ENCODE measurements at places on chromosomes 13 and 19. TPM values are rescaled to one million over a fixed set of nuclear protein-coding genes. Genes with fewer than 3 reads are reported as not detected.
A peak's percentile ranks its signal among the peaks of the same experiment; 100 is the strongest.

DNA sequence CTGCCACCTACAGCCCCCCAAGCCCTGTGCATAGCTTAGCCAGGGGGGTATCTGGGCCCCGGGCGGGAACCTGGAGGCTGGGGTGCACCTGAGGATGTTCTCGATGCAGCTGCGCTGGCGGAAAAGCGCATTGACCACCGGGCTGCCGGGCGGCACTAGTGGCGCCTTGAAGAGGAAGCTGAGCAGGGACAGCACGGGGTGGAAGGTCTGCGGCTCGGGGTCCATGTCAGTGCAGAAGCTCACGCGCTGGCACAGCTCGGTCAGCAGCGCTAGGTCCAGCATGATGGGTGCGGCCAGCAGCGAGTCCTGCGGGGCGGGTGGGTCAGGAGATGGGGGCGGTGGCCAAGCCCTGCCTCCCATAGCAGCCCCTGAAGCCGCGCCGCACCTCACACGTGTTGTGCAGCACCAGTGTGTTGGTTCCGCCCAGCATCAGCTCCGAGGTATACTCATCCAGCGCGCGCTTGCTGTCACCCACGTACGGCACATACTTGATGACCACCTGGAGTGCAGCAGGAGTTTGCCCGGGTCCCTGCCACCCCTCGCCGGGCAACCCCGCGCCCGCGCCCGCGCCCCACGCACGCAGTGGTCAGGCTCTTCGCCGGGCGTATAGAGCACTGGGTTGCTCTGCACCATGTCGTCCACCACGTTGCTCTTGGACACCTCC, 2.6 kb downstream of the ISYNA1 start:
- peaks cover 39% of the 10 kb centered on the region for H3K27me3 ChIP-seq
- peak; percentile 44 for DNase-seq
- no peak overlapping the region for H3K4me3 ChIP-seq
- H3K36me3 ChIP-seq, result no peaks in the 10 kb centered on the region

GRCh38 chr13:33132644-33133440, 116.6 kb downstream of the KL start:
- peaks cover 49% of the 10 kb centered on the region for H3K36me3 ChIP-seq
- H3K27ac ChIP-seq, result peak overlapping the region; percentile 37
- no peaks in the 10 kb centered on the region for H3K27me3 ChIP-seq
- no peak for DNase-seq
- no peak overlapping the region for H3K4me3 ChIP-seq

DNA sequence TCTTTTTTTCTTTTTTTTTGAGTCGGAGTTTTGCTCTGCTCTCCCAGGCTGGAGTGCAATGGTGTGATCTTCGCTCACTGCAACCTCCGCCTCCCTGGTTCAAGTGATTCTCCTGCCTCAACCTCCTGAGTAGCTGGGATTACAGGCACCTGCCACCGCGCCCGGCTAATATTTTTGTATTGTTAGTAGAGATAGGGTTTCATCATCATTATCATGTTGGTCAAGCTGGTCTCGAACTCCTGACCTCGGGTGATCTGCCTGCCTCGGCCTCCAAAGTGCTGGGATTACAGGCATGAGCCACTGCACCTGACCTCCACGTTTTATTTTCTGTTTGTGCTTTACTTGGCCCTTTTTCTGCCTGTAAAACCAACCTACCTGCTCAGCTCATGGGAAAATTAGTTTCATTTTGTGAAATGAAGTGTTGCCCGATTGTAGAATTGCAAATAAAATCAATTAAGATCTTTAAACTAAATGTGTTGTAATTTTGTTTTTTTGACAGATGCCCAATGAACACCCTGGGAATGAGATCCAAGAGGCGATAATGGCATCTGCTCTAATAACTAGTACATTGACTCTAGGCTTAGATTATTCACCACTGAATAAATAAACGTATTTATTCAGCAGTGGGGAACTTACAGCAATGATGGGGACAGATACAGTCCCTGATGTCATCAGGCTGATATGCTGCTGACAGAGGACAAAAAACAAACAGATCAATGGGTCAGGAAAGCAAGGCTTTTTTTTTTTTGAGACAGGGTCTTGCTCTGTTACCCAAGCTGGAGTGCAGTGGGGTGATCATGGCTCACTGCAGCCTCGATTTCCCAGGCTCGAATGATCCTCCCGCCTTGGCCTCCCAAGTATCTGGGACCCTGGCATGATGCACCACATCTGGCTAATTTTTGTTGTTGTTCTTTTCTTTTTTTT, 2.2 kb upstream of the RAB11B start:
- no peaks in the 10 kb centered on the region for H3K27me3 ChIP-seq
- H3K36me3 ChIP-seq, result no peaks in the 10 kb centered on the region
- peak overlapping the region; percentile 74 for H3K27ac ChIP-seq
- DNase-seq, result no peak
- H3K4me1 ChIP-seq, result peaks cover 39% of the 10 kb centered on the region
- no peak overlapping the region for H3K4me3 ChIP-seq

GRCh38 chr19:3387645-3388589, 21.5 kb downstream of the NFIC start:
- H3K27ac ChIP-seq, result peak overlapping the region; percentile 88
- H3K4me3 ChIP-seq, result no peak overlapping the region
- H3K36me3 ChIP-seq, result peaks cover 37% of the 10 kb centered on the region
- H3K27me3 ChIP-seq, result no peaks in the 10 kb centered on the region

DNA sequence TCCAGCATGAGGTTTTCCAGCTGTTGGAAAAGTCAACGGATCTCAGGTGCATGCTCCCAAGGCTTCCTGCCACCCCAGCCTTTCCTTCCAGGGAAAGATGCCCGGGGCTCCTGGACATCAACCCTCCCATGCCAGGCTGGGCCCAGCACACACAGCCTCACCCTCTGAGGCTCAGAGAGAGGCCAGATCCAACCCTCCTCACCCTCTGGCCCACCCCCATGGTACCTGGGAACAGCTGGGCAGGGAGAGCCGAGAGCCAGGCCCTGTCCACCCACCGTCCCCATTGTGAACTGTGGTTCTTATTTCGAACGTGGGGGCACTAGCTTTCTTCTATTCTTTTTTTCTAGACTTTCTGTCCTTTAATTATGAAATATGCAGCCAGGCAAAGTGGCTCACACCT, 9.9 kb upstream of the CCNP start:
- H3K27ac ChIP-seq, result no peak overlapping the region
- H3K27me3 ChIP-seq, result no peaks in the 10 kb centered on the region
- H3K36me3 ChIP-seq, result peaks cover 89% of the 10 kb centered on the region
- peaks cover 14% of the 10 kb centered on the region for H3K4me1 ChIP-seq

The KLHL1 gene
- not detected for polyA plus RNA-seq

The MISP3 gene
- polyA plus RNA-seq, result 14.9 TPM

DNA sequence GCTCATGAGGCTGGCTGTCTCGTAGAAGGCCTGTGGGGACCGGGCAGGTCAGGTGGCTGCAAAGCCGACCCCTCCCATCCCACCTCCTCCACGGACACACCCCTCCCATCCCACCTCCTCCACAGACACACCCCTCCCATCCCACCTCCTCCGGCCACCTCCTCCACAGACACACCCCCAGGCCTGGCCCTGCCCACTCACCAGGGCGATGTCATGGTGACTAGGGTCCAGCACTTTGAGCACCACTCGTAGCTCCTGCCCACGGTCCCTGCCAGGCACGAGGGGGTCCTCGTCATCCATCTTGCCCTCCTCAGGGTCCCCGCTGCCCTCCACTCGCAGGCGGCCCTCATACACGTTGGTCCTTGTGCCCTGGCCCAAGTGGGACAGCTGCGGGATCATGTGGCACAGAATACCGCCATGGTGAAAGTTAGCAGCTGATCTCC, 18.8 kb downstream of the TYK2 start:
- H3K4me1 ChIP-seq, result no peaks in the 10 kb centered on the region
- H3K36me3 ChIP-seq, result peaks cover 100% of the 10 kb centered on the region
- no peaks in the 10 kb centered on the region for H3K27me3 ChIP-seq
- no peak overlapping the region for H3K27ac ChIP-seq
- no peak for DNase-seq

- peaks cover 30% of the 10 kb centered on the region for H3K4me1 ChIP-seq
- peak overlapping the region; percentile 44 for H3K4me3 ChIP-seq
- H3K27me3 ChIP-seq, result no peaks in the 10 kb centered on the region
- peak; percentile 60 for DNase-seq
Observed at GRCh38 chr19:33905473-33905936, 108.8 kb downstream of the KCTD15 start.

DNA sequence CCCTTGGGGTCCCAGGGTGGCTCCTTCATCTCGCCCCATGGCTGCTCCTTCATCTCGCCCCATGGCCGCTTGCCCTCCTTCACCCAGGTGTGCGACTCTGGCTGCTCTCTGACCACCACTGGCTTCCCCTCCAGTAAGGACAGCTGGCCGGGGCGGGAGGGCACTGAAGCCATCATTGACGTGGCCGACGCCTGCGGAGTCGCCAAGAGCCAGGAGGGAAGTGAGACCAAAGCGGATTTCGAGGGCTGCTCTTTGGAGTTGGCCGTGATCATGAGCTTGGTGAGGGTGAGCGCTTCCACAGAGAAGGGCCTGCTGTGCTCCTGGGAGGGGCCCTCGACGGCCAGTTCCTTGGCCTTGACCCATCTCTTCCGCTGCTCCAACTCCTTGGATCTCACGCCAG, 4.0 kb upstream of the COX6B2 start:
- peaks cover 22% of the 10 kb centered on the region for H3K27me3 ChIP-seq
- H3K4me3 ChIP-seq, result no peak overlapping the region
- DNase-seq, result no peak
- H3K4me1 ChIP-seq, result peaks cover 14% of the 10 kb centered on the region

The NLRP9 gene
- not detected for polyA plus RNA-seq

GRCh38 chr13:113764793-113765563, 6.0 kb downstream of the TMEM255B start:
- no peak for DNase-seq
- H3K4me1 ChIP-seq, result peaks cover under 1% of the 10 kb centered on the region
- H3K27me3 ChIP-seq, result peaks cover 47% of the 10 kb centered on the region
- H3K4me3 ChIP-seq, result no peak overlapping the region
- H3K27ac ChIP-seq, result no peak overlapping the region

GRCh38 chr19:3625996-3626472, 556 bp downstream of the CACTIN start:
- peaks cover 14% of the 10 kb centered on the region for H3K4me1 ChIP-seq
- H3K27ac ChIP-seq, result peak overlapping the region; percentile 98
- no peak for DNase-seq
- H3K4me3 ChIP-seq, result peak overlapping the region; percentile 98
- peaks cover 41% of the 10 kb centered on the region for H3K36me3 ChIP-seq

The ZNF613 gene
- polyA plus RNA-seq, result 2.2 TPM
